Stimulated activated CD4-positive, alpha-beta T cell treated with anti-CD3 and anti-CD28 coated beads, Interleukin-4, amount 100 ng/mL, for 4 hours (primary cell): ENCODE measurements at places on chromosomes 7 and 10.

- DNase-seq = no peak
Measured at GRCh38 chr10:85036661-85037060, 708.3 kb downstream of the CCSER2 start.

DNA sequence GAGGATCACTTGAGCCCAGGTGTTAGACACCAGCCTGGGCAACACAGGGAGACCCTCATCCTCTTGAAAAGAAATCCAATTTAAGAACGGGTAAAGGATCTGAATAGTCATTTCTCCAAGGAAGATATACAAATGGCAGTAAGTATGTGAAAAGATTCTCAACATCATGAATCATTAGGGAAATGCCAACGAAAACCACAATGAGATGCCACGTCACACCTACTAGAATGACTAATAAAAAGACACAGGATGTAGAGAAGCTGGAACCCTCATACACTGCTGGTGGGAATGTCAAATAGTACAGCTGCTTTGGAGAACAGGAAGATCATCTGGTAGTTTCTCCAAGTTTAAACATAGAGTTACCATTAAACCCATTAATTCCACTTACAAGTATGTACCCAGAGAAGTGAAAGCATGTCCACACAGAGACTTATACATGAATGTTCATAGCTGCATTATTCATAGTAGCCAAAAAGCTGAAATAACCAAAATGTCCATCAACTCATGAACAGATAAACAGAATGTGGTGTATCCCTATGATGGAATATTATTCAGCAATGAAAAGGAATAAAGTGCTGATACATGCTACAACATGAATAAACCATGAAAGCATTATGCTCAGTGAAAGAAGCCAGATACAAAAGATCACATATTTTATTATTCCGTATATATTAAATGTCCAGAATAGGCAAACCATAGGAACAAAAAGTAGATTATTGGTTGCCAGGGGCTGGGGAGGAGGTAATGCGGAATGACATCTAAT is 13.1 kb upstream of the ZMIZ2 start:
- DNase-seq = no peak

- DNase-seq = no peak
Measured at GRCh38 chr10:16583382-16583781, 61.7 kb upstream of the C1QL3 start.

- no peak for DNase-seq
Measured at GRCh38 chr10:70743430-70743788, 41.8 kb downstream of the TBATA start.

GRCh38 chr10:119029613-119030420 is at the start of gene NANOS1:
NANOS1 (plus strand) TSS chr10:119029714; CDS start chr10:119029802, 88 bp downstream.
- no peak for DNase-seq

GRCh38 chr10:22754296-22754695 is 39.9 kb upstream of the PIP4K2A start:
- no peak for DNase-seq
